Stimulated activated CD8-positive, alpha-beta memory T cell treated with anti-CD3 and anti-CD28 coated beads, Interleukin-15, amount 100 ng/mL, for 24 hours (primary cell): ENCODE measurements at places on chromosomes 7 and 10.

- no peak for DNase-seq
These were observed 191.8 kb upstream of the CDCA7L start for GRCh38 chr7:22137466-22137865.

GRCh38 chr10:59090817-59091622 is 85.4 kb upstream of the PHYHIPL start:
- no peak for DNase-seq

DNA sequence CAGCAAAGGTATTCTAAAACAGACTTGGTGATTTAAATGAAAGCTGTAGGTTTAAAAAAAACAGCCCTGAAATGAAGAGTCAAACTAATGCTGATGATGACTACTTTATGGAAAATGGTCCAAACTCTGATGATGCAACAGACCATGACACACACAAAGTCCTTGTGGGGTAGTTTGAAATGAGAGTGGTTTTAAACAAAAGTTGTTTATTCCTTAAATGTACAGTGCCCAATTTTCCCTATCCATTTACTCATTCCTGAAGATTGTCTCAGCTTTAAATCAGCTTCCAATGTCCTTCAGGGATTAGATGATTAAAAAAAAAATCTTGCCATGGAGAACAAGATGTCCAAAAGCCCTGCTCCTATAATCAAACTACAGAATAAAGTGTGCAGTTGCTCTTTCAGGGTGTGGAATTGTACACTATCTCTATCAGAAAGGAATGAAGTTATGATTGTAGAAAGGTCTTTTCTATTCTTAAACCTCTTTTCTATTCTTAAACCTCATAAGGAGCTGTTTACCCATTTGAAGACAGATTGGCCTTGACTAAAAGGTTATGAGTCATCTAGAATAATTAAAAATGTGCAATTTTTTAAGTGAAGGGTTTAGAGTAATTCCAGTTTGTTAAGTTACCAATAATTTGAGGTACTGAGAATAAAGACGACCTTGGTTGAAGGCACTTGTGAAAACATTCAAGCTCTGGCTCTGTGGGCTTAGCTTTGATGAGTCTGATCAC is 70.2 kb upstream of the ITGA8 start:
- no peak for DNase-seq

DNA sequence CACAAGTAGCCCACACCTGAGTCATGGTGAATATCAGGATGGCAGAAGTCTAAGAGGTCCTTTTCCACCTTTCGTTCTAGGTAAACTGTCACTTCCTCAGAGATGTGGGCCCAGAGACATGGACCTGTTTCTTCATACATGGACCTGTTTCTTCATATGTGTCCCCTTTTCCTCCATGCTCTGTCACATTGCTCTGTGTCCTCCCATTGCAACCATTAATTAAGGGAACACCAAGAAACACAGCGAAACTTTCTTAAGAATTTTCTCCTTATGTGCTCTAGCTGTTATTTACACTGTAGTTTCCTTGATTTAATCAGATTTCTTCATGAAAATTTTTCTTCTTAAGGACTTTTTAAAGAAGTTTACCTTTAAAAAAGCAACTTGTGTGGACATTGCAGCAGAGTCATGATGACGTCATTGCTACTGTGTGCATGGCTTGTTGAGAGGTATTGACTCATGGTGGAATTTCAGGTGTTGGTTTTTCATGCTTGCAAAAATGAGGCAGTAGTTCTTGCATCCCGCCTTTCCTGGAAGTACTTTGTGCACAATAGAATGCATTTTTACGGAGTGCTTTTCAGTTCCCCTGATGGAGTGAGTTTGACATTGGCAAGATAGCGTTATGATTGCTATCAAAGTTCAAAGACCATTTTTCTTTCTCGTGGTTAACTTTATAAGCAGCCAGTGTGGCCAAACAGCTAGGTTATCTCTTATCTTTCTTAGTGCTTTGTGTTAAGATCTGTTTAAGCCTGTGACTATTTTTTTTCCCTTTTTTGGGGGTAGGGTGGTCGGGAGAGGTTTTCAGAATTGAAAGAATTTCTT is 37.7 kb downstream of the CFAP58 start:
- DNase-seq, result no peak

- DNase-seq, result no peak
These were observed 81.5 kb upstream of the HPS1 start for GRCh38 chr10:98528166-98528804.

DNA sequence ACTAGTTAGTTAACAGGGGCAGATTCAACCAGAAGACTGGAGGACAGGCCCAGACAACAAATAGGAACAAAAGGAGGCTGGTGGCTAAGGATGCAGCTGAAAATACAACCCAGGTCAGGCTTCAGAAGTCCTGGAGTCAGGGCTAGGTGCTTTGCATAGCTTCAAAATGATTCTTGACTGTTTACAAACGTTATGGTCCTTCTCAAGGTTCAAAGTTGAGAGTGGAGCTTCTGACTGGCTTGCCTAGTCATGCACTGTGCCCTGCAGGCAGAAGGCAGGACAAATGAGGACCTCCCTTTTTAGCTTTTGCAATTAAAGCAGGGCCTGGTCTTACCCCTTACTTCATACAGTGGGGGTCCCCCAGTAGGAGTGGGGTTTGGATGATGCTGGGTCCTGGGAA is 4.4 kb upstream of the CDH23 start:
- no peak for DNase-seq

DNA sequence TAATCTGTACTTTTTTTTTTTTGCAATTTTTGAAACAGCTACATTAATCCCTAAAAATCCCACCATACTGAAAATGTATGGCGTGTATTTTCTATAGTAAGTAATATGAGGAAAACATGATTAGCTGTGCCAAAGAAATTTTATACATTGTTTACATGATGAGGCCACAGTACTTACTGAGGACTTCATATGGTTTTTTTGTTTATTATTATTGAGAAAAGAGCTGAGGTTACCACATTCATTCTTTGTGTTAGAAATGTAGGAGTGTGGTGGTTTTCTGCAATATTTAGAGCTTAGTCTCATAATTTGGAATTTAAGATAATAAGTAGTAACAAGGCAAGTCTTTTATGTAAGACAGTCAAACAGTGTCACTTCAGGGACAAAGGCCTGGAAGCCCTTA is 45.1 kb downstream of the SLC25A40 start:
- no peak for DNase-seq

DNA sequence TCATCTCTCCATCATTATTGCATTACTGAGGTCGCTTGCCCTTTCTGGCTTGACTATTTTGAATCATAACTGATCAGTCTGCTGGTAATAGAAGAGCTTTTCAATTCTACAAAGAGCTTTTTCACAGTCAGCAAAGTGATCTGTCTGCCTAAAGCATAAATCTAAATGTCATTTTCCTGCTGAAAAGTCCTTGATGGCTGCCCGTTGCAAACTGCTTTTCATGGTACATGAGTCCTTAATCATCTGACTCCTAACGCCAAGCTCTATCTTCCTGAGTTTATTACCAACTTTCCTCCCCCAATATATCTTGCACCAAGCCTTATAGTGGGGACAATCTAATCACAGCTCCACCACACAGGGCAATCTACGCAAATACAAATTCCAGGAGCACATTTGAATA is 39.8 kb downstream of the THSD7A start:
- no peak for DNase-seq

GRCh38 chr10:51158832-51159231 is 84.5 kb downstream of the PRKG1 start:
- no peak for DNase-seq

GRCh38 chr7:5636914-5637313 is 144.5 kb downstream of the RNF216 start:
- DNase-seq, result no peak

GRCh38 chr7:94296881-94297280 is 97.8 kb upstream of the COL1A2 start:
- no peak for DNase-seq

GRCh38 chr10:110044681-110045080 is 36.9 kb downstream of the ADD3 start:
- DNase-seq, result no peak

DNA sequence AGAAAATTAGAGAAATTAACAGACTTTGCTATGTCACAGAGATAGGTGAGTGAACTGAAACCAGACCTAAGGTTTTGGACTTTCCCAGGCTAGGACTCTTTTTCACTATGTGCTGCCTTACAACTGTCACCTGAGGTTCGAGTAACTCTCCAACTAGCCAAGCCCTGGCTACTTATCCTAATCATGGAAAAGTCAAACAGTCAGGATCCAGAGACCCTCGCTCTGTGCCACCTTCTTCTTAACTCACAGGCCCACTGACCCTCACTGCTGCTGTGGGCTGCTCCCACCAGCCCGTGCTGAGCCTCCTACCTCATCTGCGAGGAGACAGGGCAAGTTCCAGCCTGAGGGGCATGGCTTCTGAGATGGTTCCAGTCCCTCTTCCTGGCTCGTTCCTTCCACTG is 211.4 kb upstream of the KLF14 start:
- no peak for DNase-seq

DNA sequence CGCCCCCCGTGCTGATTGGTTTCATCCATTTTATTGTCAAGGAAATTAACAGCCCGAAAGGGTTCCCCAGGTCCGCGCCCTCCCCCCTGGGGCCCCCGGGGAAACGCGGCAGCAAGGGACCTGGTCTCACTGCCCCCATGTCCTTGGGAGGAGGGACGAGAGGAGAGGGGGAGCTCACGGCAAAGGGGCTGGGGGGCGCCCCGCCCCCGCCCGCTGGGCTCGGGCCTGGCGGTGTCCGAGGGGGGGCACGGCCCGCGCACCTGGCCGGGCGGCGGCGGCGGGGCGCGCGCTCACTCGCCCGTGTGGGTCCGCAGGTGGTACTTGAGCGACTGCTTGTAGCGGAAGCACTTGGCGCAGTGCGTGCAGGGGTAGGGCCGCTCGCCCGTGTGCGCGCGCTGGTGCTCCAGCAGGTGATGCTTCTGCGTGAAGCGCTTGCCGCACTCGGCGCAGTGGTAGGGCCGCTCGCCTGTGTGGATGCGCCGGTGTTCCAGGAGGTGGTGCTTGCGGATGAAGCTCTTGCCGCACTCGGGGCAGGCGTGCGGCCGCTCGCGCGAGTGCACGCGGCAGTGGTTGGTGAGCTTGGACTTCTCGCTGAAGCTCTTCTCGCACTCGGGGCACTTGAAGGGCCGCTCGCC is 29.3 kb downstream of the ZNF777 start:
- no peak for DNase-seq

DNA sequence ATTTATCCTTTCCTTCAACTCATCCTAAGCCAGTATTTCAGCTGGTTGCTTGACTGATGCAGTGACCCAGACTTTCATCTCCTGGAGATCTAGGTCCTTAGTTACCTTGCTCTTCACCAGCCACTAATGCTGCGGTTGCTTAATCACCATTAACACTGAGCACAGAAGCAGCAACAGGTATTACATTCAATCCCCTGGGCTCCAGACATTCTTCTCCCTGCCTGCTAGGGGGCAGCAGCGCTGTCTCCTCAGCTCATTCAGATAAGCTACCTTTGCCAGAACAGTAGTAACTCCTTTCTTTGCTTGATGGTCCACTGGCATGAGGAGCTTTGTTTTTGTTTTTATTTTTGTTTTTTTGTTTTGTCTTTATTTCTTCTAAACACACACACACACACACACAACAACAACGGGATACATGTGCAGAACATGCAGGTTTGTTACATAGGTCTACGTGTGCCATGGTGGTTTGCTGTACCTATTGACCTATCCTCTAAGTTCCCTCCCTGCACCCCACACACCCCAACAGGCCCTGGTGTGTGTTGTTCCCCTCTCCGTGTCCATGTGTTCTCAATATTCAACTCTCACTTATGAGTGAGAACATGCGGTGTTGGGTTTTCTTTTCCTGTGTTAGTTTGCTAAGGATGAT is 1043.2 kb upstream of the C7orf33 start:
- DNase-seq, result no peak

- no peak for DNase-seq
These were observed 51.5 kb downstream of the RBM17 start for GRCh38 chr10:6140141-6140841.

DNA sequence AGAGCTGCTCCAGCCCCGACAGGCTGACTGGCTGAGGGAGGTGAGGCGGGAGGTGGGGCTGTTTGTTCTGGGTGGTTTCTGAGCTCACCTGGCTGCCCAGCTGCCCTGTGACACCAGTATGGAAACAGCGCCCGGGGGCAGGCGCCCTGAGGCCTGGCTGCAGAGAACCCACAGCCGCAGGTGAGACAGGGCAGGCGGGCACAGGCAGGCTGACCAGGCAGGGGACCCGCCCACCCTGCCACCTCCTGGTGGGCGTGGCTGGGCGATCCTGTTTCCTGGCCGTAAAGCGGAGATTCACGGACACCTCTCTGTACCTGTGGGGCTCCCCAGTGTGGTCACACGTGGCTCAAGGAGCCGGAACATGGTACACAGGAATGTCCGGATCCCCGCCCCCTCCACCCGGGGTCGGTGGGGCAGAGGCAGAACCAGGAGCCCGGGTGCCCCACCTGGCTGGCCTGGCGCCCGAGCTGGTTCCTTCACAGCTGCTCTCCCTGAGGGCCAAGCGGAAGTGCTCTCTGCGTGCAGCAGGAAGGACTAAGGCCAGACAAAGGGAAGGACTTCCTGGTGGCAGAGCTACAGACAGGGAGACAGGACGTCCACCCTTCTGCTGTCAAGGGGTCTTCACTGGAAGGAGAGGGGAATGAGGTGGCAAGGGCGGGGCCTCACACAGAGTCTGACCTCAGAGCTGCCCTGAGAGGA is 3.9 kb downstream of the MICALL2 start:
- no peak for DNase-seq

- no peak for DNase-seq
These were observed 61.2 kb downstream of the CDH23 start for GRCh38 chr10:71457908-71458307.

DNA sequence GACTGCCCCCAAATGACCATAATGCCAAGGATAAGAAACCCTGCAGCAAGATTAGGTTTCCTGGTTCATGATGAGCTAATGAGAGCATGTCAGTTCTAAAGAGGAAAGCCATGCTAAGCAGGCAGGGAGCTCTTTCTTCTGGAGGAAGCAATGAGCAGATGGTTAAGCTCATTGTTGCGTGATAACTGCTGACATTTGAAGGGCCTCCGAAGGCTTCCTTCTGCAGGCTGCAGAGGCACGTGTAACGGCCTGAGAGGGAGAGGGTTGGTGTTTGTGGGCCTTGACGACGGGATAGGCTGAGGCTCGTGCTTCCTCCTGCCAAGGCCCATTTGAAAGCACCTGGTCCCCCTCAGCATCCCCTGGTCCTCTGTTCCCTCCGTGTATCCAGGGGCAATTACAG is 63.5 kb upstream of the BTBD16 start:
- DNase-seq, result no peak

DNA sequence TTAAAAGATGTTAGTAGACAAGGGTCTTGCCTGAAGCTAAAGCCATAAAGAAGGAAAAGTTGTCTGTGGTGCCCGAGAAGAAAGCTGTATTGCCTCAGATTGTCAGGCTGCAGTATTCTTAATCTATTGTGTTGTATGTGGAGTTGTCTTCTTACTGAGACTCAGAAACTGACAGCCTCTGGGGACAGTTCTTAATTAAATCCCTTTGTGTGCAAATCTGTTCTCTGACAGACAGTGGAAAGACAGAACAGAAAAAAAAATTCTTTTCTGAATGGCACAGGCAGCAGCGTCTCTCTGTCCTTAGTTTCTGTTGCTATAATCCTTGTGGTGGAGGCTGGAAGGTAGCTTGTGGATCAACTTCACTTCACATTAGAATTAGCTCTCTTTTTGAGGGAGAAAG is 16.8 kb downstream of the VWC2 start:
- no peak for DNase-seq

GRCh38 chr7:4302203-4302905 is 379.7 kb upstream of the FOXK1 start:
- no peak for DNase-seq

GRCh38 chr10:125011926-125012705 is 70.2 kb downstream of the ZRANB1 start:
- no peak for DNase-seq
